ENCODE measurements at places on chromosomes 5 and 9. TPM values are rescaled to one million over a fixed set of nuclear protein-coding genes. Genes with fewer than 3 reads are reported as not detected.

BTNL8 gene
- total RNA-seq, result not detected

- DNase-seq, result no peak
- H3K27me3 ChIP-seq, result no peaks in the 10 kb centered on the region
- H3K4me3 ChIP-seq, result no peak overlapping the region
- no peak overlapping the region for H3K27ac ChIP-seq
- no peaks in the 10 kb centered on the region for H3K36me3 ChIP-seq
Measured at GRCh38 chr9:72986522-72987116, 33.8 kb upstream of the ALDH1A1 start.

DNA sequence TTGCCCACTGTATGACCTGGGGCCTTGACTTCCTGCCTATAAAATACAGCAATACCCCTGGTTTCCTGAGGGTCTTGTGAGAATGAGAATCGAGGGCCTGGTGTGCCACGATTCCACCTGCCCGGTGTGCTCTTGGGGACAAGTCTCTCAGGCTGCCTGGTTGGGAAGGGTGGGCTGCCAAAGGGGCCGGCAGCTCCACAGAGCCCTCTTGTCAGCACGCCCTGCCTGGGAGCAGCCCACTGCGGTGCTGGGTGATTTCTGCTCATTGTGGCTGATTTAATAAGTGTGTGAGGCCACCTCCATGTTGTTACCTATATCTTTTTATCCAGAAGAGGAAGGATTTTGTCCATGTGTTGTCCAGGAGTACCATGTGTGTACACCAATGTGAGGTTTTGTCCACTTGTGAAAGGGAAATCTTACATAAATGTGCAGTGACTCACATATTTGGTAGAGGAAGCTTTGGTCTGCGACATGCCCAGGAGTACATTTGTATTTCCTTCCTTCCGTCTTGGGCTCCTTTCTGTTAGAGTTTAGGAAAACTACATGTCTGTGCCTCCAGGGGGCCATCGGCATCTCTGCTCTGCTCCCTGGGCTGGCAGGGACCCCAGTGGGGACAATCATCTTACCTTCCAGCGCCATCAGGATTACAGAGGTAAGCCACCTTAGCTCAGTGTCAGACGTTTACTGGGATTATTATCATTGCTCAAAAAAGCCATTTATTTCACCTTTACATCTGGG, 108.6 kb downstream of the PHF2 start:
- H3K27me3 ChIP-seq, result peaks cover 2% of the 10 kb centered on the region
- DNase-seq, result no peak
- no peak overlapping the region for H3K4me3 ChIP-seq
- H3K27ac ChIP-seq, result no peak overlapping the region
- H3K36me3 ChIP-seq, result no peaks in the 10 kb centered on the region
- H3K4me1 ChIP-seq, result no peaks in the 10 kb centered on the region

TRPM3 gene
- total RNA-seq, result not detected

GRCh38 chr5:72845889-72846288, 29.4 kb downstream of the TNPO1 start:
- H3K4me3 ChIP-seq, result no peak overlapping the region
- no peak for DNase-seq
- no peak overlapping the region for H3K27ac ChIP-seq
- H3K4me1 ChIP-seq, result peaks cover 27% of the 10 kb centered on the region

- no peaks in the 10 kb centered on the region for H3K27me3 ChIP-seq
- H3K4me3 ChIP-seq, result no peak overlapping the region
- H3K36me3 ChIP-seq, result peaks cover 26% of the 10 kb centered on the region
- no peak for DNase-seq
- H3K27ac ChIP-seq, result peak overlapping the region; percentile 6
- peaks cover 62% of the 10 kb centered on the region for H3K4me1 ChIP-seq
Measured at GRCh38 chr9:91247278-91247677, 114.4 kb downstream of the AUH start.

DNA sequence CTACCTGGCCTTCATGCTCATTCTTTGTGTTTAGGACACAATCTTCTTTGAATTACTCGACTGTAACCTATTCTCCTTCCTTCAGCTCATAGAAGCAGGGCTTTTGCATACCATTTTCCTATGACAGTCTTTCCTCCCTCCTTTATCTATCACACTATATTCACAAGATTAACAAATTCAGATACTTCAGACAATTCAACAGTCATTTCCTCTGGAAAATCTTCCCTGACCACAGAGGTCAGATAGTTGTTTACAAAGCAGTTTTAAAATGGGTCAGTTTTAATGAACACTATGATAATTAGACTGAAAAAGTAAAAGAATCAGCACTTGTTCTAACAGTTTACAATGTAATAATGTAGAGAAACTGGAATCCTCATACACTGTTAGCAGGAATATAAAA, 4.3 kb downstream of the CAAP1 start:
- no peak overlapping the region for H3K4me3 ChIP-seq
- H3K27me3 ChIP-seq, result no peaks in the 10 kb centered on the region
- peaks cover 15% of the 10 kb centered on the region for H3K36me3 ChIP-seq
- peak overlapping the region; percentile 2 for H3K27ac ChIP-seq
- peaks cover 34% of the 10 kb centered on the region for H3K4me1 ChIP-seq

MCC gene
- total RNA-seq, result 0.88 TPM
